ENCODE measurements at places on chromosomes 7 and 10.
A peak's percentile ranks its signal among the peaks of the same experiment; 100 is the strongest.

DNA sequence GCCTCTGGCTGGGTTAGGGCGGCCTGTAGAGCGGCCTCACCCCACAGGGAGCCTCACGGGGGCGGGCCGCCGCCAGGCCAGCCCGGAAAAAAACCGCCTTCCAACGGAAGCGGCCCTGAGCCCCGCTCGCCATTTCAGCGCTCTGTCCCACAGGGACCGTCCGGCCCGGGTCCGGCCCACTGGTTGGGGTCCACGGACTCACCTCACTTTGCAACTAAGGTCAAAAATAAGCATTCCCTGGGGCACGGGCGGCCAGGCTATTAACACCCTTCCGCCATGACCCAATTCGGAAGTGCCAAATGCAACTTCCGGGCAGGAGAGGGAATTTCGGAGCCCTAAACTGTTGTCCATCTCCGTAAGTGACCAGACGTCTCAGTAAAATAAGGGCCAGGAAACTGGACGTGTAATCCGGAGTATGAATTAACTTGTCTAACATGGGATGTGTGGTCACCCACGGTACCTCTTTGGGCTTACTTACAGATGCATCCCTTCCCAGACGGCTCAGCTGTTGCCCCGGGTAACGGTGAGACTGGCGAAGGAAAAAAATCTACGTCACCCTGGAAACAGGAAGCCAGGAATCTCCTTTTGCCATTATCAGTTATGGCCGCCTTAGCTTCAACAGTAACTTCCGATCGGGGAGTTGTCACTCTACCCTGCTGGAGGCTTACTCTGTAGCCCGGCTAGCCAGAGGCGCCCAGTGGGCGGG lies at the start of gene BBIP1:
TSS of gene BBIP1 (minus strand) at position 538 of the 706 bp plus-strand sequence. CDS start 1,023 bp downstream, outside the sequence.
- peak; percentile 94 for DNase-seq

GRCh38 chr10:132492323-132493025 lies 45.1 kb upstream of the INPP5A start:
- no peak for DNase-seq

DNA sequence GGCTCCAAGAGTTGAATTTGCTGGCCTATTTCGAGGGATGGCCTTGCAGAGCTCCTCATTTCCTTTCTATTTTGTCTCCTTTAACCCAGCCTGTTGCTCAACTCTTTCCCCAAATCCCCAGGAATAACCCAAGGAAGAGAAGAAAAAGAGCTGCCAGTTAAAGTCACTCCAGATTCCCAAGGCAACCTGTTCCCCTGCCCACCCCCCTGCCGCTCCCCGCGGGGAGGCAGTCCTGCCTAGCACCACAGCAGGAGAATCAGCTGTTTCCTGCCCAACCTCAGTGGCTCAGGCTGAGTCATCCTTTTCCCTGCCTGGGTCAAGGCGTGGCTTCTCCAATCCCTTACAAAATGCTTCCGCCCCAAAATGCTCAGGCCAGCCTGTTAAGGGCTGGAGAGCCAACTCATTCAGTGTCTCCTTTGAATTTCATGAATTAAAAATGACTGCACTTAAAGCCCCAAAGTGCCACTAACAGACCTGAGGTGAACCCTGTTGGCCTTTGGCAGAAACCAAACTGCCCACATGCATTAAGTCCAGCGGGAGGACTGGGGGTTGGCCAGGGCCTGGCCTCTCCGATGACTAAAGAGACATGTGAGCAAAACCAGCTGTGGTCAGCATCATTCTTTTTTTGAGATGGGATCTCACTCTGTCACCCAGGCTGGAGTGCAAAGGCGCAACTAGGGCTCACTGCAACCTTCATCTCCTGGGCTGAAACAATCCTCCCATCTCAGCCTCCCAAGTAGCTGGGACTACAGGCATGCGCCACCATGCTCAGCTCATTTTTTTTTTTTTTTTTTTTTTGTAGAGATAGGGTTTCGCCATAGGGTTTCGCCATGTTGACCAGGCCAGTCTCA lies 83.2 kb upstream of the KIF5B start:
- peak; percentile 25 for DNase-seq

GRCh38 chr7:155782466-155782865 lies 29.8 kb downstream of the SHH start:
- DNase-seq: no peak

- no peak for DNase-seq
Measured at GRCh38 chr7:18570441-18570840, 74.9 kb downstream of the HDAC9 start.

DNA sequence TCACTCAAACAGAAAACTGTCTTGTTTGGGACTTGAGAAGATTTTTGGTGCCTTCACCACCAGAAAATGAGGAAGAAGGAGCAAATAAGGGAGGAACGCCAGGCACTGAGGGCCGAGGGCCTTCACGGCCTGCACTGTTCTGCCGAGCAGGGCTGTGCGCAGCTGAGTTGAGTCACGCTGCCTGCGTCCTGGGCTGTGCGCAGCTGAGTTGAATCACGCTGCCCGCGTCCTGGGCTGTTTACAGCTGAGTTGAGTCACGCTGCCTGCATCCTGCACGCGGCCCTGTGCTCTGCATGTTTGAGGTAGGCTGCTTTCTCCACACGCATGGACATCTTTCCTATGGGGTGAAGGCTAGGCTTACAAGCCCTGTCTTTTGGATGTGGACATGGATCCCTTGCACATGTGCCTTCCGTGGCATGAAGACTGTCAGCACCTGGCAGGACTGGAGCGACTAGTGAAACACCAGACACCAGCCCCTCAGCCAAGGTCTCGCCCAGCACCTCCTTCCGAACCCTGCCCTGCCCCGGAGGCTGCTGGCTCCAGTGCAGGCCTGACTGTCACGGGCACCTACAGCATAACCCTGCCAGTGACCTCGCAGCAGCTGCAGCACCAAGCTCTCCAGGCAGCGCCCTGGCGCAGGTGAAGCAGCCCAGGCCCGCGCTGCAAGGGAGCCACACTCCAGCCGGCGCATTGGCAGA lies 96.7 kb downstream of the HTR5A start:
- DNase-seq: no peak

DNA sequence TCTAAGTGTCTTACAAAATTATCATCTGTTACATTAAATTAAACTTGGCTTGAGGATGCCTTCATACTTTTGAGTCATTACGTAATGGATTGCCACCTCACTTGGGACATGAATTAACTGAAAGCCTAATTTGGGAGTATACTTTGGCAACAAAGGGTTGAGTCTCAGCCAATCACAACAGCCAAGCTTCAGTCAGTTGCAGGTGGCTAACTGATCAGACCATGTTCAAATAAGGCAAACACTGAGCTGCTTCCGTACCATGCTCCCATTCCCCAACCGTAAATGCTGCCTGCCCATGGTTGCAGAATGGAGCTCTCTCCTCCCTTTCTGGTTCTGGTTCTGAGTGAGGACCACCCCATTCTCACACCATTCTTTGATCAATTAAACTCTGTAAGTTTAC lies 92.9 kb upstream of the STK17A start:
- DNase-seq: no peak

GRCh38 chr10:59705931-59706330 lies 3.7 kb downstream of the SLC16A9 start:
- no peak for DNase-seq

- DNase-seq: no peak
Measured at GRCh38 chr10:126455766-126456405, 67.6 kb upstream of the ADAM12 start.

GRCh38 chr7:114986190-114987180 lies 64.6 kb downstream of the MDFIC start:
- no peak for DNase-seq

DNA sequence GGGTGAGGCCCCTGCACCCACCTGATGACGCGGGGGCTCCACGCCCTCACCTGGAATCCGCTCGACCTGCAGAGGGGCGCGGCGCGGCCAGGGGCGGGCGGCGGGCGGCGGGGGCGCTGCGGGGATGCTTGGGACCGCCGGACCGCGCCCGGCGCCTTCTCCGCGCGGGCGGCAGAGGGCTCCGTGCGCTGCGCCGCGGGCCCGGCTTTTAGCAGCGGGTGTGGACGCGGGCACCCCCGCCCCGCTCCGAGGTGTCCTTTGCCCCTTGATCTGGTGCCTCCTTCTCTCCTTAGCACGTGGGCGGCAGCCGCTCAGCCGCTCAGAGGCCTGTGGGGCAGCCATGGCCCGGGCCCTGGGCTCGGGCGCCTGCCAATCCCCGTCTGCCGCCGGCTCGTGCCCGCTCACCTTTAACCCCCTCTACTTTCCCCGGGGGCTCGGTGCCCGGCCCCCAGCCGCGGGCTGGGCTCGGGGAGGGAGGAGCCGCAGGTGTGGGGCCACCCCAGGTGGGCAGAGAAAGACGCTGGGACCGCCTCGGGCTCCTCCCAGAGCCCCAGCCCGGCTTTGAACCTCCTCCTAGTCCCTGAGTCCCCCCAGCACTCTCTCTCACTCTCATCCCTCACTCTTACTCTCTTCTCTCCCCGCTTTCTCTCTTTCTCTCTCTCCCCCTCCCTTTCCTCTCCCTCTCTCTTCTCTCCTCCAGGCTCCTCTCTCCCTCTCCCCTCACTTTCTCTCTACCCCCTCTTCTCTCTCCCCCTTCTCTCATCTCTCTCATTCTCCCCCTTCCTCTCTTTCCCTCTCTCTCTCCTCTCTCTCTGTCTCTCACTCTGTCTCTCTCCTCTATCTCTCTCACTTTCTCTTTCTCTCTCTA lies 19.7 kb upstream of the VPS37D start:
- DNase-seq: peak; percentile 72

DNA sequence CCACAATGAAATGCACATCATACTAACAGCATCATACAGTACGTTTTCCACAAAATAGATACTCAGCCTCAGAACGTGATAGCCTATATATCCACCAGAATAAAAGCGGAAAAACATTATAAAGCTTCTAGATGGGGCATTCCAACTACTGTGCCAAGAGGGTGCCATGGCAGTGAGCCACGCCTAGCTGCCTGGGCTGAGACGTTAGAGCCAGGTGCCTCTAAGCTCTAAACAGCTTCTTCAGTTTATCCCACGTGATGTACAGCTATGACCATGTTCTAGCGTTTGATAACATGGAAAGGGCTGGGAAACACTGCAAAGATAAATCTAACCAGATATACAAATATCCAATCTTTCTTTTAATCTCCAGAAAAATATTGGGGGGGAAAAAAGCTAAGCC lies 17.8 kb downstream of the USP6NL start:
- DNase-seq: peak; percentile 0

DNA sequence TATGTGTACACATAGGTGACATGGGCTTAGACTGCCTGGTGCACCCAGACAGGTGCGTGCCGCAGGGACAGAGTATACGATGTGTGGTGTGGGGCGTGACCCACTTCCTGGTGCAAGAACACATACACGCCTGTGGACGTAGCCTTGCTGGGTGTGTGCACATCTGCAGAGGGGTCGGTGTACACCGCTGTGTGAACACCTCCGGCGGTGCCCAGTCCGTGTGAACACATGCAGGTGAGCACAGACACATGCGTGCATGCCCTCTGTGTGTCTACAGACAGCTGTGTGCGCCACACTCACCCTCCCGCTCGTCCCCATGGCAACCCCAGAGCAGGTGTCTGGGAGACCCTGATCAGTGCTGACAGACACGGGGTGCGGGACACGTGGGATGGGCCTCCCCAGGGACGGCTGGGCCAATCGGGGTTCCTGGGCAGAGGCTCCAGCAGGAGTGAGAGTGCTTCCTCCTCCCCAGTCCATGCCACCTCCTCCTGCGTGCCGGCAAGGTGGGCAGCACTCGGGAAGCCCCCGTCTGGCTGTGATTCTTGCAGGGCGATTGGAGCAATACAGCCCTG lies 23.4 kb downstream of the ELFN1 start:
- peak; percentile 75 for DNase-seq

- peak; percentile 30 for DNase-seq
Measured at GRCh38 chr10:111598433-111599059, 521.7 kb downstream of the ADRA2A start.

DNA sequence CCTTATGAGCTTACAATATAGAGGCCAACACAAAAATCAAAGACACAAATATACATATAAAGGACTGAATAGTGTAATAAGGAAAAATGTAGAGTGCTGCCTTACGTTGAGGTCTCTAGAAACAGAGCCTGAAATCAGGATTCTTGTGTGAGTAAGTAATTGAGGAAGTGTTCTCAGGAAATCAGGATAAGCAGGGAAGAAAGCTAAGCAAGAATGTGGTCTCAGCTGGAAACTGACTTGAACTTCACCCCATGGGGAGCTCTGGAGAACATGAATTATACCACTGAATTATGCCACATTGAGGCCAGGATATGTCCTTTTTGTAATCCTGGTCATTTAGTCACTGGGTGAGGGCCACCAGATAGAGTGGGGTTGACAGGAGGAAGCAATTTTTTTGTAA lies 191.9 kb downstream of the ETV1 start:
- DNase-seq: no peak

GRCh38 chr7:5653661-5654060 lies 127.8 kb downstream of the RNF216 start:
- no peak for DNase-seq

DNA sequence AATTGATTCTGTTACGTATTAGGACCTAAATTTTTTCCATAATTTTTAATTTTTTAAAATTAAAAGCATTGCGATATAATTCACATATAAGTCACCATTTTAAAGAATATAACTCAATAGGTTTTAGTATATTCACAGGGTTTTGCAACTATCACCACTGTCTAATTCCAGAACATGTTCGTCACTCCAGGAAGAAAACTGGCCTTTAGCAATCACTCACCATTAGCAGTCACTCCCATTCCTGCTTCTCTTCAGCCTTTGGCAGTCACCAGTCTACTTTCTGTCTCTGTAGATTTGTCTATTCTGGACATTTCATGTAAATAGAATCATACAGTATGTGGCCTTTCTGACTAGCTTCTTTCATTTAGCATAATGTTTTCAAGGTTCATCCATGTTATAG lies 176.5 kb downstream of the EXOC4 start:
- DNase-seq: no peak

DNA sequence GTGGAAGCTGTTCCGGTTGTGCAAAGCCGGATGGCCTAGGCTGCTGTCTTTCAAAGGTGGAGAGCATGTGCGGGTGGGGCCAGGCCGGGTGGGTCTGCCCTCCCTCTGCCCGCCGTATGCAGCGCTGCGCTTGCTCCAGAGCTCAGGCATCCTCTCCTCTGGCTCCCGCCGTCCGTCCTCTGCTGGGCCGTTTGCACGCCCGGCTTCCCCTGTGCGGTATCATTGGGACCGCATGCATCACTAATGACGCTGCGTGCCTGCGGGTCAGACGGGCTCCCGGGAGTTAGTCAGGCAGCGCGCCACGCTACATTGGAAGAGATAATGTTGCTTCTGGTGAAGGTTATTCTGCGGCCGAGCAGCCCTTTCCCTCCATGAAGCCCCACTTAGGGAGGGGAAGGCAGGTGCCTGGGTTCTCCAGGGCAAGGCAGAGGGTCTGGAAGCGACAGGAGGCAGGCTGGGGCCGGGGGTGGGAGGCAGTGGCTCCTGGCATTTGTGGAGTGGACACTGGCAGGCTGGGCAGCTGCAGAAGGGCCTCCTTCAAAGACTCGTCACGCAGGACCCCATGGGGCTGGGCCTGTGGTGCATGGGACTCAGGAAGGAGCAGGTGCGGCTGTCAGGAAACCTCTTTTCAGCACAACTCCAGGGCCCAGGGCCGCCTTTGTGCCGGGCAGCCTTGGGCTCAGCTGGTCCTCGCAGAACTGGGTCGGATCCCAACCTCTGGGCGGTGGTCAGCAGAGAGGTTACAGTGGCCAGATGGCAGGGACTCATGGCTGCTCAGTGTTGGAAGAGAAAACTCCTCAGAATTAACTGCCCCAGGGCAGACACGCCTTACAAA lies 318.5 kb downstream of the WDR37 start:
- no peak for DNase-seq

- DNase-seq: no peak
Measured at GRCh38 chr10:65753532-65753931, 1172.3 kb upstream of the LRRTM3 start.

All from NCI-H1417 (cell line).